ENCODE measurements at places on chromosomes 2 and 18.

DNA sequence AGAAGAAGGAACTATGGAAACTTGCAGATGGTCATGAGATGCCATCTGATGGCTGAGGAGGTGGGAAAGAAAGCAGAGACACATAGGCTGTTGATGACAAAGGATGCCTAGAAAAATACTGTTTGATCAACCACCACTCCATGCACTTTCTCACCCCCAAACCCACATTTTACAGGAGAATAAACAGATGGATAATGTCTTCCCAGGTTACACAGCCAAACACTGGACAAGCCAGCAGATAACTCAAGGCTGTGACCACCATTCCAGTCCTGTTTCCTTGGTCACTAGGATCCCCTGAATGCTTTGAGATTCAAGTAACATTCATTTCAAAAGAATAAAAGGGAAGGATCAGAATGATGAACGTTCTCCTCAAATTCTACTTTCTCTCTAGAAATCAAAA lies 733.0 kb upstream of the SOX11 start:
- DNase-seq = no peak

- DNase-seq = no peak
Measured at GRCh38 chr2:55885127-55885943, 38.2 kb downstream of the EFEMP1 start.

- DNase-seq = no peak
Measured at GRCh38 chr2:203484266-203485112, 50.6 kb downstream of the RAPH1 start.

DNA sequence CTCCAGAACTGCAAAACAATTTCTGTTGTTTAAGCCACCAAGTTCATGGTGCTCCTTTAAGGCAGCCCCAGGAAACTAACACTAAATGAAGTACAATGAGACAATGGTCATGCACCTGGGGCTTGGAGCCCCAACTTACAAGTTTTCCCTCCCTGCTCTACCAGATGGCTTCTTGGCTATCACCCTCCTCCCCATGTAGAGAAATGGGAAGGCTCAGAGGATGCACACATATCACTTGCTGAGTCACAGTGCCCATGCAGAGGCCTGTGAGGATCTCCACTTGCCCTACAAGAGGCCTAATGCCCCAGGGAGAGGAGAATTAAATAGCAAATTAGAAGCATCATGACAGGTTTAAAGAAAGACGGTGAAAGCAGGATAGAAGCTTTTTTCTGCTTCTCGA lies 270.9 kb downstream of the TTC32 start:
- DNase-seq = no peak

Data from upper lobe of right lung (tissue), 1 donor.